KG1 (cell line): ENCODE measurements at places on chromosomes 12 and 14.

DNA sequence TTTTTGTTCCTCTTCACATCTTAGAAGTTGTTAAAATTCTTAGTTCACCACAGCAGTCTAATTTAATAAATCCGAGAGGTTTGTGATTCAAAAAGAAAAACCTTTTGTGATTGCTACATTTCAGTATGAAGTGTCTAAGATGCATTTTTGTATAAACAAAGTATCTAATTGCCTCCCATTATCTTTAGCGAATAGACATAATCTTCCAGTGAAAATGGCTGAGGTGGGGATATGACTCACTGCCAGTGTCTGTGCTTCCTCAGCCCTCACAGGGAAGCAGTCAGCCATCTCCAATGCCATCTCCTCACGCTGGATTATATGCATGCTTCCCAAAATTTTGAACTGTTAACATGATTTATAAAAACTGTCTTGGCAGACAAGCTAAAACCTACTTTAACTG, 7.6 kb downstream of the GCH1 start:
- DNase-seq = no peak

GRCh38 chr14:69077841-69078240, 75.1 kb downstream of the DCAF5 start:
- no peak for DNase-seq

DNA sequence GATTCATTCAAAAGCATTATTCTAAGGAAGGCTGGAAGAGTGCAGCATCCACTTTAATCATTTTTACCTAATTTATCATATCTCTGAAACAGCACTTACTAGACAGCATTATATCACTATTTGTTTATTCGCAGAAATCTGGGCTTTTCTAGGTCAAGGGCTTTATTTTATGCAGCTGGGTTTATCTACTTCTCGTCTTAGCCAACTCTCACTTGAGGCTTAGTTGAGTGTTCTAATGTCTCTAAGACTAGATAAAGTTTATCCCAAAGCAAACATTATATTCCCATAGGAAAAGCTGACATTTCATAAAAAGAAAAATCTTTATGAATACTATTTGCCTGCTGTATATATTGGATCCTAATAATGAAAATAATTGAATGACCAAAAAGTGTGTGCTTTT, 720.8 kb upstream of the FLRT2 start:
- no peak for DNase-seq

GRCh38 chr12:68198507-68199086, 27.0 kb downstream of the IL26 start:
- no peak for DNase-seq

DNA sequence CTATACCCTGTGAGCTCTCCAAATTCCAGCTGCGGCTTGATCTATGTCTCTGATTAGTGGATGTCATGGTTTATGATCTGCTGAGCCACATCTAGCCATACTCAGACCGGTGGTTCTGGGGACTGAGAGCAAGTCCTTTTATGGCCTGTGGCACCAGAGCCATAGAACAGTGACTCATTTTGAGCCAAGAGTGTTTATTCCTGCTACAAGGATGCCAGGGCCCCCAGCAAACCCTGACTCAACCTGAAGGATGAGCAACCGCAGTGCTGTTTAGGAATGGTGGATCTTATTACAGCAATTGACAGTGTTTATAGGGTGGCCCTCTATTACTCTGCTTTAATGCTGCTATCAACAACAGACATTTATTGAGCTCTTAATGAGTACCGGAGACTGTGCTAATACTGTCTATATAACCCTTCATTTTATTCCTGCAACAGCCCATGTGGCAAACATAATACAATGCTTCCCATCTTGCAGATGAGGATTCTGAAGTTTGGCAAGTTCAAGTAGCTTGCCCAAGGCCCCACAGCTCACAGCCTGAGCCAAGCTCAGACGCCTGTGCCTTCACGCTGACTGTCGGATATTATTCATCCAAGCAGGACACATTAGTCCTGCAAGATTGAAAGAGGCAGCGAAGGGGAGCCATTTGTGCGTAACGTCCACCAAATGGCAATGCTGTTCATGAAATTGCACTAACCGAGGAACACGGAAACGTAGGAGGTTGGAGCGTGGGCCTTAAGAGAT, 273.6 kb upstream of the PWP1 start:
- no peak for DNase-seq
